ENCODE measurements at places on chromosomes 1 and 21.

- no peak for DNase-seq
Observed at GRCh38 chr1:156196445-156196844, 2.5 kb downstream of the SLC25A44 start.

DNA sequence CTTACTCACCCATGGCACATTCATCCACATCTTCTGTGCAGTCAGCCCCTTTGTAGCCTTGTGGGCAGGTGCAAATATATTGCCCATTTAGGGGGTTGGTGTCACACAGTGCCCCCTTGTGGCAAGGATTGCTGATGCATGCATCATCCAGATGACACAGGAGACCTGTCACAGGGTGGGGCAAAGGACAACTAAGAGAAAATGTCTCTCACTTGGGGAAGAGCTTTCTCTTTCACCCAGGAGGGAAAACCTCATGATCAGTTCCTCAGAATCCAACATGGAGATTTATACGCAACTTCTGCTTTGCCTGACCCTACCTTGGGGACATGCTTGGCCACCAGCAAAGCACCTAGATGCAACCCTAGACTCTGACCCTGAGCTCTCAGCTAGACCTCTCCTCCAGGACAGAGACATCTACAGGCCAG is 71.8 kb upstream of the ADAM30 start:
- DNase-seq, result peak; percentile 76

- no peak for DNase-seq
Observed at GRCh38 chr1:75438355-75438754, 172.6 kb downstream of the SLC44A5 start.

- no peak for DNase-seq
Observed at GRCh38 chr1:114002492-114003239, 23.4 kb downstream of the OLFML3 start.

- DNase-seq, result no peak
Observed at GRCh38 chr1:153348511-153349362, at the start of gene PGLYRP4. Gene PGLYRP4 (minus strand): TSS chr1:153348841. CDS start chr1:153347932, 909 bp downstream.

Measured in CD4-positive, alpha-beta T cell treated with Interferon alpha-2 for 1 hour (primary cell).